G401 (cell line): ENCODE measurements at places on chromosomes 1 and 21.

GRCh38 chr1:162206749-162207635 lies 137.5 kb downstream of the NOS1AP start:
- DNase-seq: no peak

GRCh38 chr1:55702064-55702463 lies 486.9 kb upstream of the USP24 start:
- DNase-seq: no peak

DNA sequence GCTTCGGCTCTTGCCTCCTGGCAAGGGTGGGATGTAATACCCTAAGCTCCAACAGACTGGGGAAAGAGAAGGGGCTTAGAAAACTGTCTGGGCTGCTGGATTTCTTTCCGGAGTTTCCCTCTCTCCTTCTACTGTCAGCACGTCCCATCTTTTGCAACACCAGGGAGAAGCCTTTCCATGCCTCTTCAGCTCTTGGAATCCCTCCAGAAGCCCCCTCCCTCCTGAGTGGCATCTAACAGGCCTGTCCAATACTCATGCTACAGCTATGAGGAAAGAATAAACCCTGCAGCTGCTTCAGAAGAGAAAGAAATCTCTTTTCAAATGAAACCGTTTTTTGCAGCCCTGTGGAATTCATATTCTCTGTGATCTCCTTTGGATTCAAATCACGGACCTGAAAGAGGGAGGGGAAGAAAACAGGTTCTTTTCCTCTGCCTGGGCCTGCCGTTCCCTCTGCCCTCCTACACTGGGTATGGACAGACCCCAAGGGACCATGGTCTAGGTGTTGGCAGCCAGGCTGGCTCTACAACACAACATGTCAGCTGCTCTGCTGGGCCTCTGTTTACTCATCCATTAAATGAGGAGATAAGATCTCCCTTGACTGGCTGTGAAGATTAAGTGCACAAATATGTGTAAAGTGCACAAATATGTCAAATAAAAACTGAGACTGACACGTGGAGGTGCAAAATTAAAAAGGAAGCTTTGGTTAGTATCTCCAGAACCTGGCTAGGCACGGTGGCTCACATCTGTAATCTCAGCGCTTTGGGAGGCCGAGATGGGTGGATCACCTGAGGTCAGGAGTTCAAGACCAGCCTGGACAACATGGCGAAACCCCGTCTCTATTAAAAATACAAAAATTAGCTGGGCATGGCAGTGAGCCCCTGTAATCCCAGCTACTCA lies 6.0 kb upstream of the CAPN2 start:
- peak; percentile 60 for DNase-seq

DNA sequence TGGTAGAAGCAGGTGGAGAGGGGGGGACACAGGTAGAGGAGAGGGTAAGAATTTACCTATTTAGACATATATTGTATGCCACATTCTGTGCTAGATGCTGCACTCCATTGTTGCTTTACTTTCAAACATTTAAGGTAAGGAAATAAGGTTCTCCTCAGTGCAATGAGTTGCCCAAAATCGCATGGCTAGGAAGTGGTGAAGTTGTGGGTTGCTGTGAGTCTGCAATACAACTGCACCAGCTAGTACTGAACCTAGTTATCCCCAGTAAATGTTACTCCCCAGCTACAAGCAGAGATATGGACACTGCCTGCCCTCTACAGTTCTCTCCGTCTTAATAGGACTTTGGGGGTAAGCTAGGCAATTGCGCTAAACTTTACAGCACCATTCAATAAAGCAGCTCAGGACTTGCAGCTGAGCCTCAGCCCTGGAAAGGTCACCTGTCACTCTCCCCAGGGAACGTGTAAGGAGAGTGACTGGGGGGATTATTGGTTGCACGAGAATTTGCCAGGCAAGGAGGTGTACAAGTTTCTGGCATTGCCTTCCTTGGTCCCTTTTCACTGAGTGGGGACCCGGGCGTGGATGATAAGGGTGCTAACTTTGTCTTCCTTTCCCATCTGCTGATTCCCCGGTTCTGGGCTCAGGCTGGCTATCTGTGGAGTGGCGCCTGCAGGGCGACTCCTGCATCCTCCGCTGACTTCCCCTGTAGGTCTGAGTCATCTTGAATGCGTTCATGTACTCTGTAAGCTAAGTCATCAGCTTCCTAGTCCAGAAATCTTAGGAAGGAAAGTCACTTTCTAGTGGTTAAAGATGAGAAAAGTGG lies 71.3 kb upstream of the CNTN2 start:
- DNase-seq: no peak

GRCh38 chr1:12615865-12616708 lies 1.9 kb downstream of the DHRS3 start:
- DNase-seq: no peak

DNA sequence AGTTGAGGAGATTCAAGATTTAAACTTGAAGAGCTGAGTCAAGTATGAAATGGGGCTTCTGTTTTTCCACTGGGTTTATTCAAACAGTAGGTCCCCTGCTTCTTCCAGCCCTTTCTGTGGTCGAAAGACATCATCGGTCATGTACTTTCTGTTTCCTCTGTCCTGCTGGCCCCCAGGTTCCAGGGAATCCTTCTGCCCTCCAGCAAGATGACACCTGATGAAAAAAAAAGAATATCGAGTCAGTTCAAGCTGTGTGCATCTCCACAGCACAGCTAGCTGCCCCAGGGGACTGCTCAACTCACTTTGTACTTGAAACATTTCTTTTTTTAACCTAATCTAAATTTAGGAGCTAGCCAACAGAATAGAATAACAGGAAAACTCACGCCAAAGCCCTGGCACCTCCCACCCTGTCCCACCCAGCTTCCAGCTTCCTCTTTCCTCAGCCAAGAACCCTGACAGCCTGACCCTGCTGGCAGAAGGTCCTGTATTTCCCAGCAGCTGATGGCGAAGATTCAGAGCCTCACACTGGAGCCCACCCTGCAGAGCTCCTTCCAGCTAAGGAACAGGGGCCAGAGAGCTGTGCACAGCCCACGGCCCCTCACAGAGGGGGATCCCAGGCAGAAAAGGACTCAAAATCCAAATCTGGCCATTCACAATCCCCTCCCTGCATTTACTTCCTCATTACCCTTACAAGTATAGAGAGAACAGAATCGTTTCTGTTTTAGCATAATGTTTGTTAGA lies 176.5 kb downstream of the PSMG1 start:
- DNase-seq: no peak

DNA sequence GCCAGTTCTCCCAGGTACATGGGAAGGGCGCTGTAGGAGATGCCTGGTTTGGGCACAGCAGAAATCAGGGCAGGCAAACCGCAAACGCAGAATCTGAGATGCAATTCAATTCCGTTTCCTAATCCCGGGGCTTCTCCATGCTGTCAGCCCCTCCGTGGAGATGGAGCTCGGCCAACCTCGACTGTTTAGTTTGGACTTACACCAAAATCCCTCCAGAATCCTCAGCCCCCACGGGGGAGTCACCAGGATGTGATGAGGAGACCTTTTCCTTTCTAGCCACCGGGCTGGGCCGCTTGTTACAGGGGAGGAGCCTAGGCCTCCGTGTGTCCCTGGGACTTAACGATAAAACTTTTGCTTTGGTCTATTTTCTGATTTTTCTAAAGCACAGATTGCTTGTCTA lies 7.9 kb downstream of the SLC2A7 start:
- no peak for DNase-seq

GRCh38 chr1:31390071-31390470 lies 17.2 kb upstream of the FABP3 start:
- DNase-seq: no peak

- DNase-seq: no peak
Measured at GRCh38 chr1:197170538-197170937, 24.1 kb upstream of the ASPM start.

DNA sequence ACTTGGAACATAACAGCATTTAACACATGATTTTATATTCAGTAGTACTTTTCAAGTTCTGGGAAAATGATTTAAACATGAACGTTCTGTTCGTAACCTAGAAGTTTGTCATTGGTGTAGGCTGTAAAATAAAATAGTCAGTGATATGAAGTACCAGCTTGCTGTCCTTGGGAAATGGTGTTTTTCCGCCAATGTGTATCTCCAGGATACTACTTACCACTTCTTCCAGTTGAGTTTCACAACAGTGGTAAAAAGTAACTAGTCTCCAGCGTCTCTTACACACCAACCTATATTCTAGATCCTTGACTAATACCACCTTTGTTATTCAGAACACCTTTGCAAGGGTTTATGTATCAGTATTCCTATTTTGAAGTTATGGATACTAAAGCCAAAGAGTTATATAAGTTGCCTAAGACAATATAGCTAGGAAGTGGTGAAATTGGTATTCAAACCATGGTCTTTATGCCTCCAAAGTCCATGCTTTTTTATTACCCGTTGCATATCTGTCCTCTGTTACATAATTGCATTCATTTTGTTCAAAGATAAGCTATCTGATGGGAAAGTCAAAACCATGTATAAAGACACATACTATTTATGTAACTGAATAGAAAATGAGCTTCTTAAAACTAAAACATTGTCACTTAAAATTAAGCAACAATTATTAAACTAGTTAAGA lies 43.1 kb downstream of the HOOK1 start:
- no peak for DNase-seq
